ENCODE measurements at places on chromosomes 13 and 19. TPM values are rescaled to one million over a fixed set of nuclear protein-coding genes. Genes with fewer than 3 reads are reported as not detected.

The SIGLECL1 gene
- total RNA-seq, result not detected

The ELL gene
- 28.9 TPM for total RNA-seq

- DNase-seq, result peak; percentile 62
These were observed 31.6 kb downstream of the SYT3 start for GRCh38 chr19:50607874-50608785.

GRCh38 chr13:21445759-21446158 lies 13.3 kb downstream of the ZDHHC20 start:
- no peak for DNase-seq

GRCh38 chr13:42100960-42101359 lies 52.5 kb downstream of the DGKH start:
- no peak for DNase-seq

The CFD gene
- total RNA-seq, result 405 TPM

DNA sequence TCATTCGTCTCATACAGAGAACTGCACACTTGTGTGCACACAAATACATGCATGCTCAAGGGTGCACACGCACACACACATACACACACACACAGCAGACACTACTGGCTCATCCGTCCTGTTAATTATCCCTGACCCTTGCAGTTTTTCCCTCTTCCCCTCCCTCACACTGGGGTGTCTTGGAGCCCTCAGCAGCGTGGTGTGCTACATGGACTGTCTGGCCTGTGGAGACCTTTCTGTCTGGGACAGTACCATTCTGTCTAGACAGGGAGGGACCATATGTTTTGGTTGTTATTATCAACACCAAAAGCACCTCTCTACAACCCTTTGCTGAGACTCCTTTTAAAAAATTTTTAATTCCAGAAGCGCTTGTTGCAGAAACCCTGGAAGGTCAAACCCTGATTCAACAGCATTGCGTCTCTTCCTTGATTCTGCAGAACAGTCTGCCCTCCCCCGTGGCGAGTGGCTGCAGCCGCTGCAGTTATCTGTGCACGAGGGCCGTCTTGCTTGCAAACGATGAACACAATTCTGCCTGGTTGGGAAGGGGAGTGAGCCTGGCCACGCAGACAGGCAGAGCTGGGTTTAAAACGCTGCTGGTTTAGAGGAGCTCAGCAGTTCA lies 374.0 kb downstream of the IRS2 start:
- peak; percentile 65 for DNase-seq

DNA sequence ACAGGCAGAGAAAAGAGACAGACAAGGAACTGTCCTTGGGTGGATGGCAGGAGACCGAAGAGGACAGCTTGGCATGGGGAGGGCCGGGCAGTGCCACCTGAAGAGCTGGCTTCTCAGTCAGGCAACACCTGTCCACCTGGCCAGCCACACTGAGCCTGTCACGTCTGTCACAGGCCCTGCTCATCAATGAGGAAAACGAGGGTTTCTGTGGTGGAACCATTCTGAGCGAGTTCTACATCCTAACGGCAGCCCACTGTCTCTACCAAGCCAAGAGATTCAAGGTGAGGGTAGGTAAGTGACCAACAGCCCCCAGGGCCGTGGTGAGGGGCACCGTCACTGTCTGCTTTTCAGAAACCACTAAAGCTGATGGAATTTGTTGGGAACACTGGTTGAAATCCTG lies 11.2 kb upstream of the PROZ start:
- no peak for DNase-seq

The ZNF471 gene
- 22.2 TPM for total RNA-seq

- no peak for DNase-seq
These were observed 458 bp upstream of the ATP8A2 start for GRCh38 chr13:25371158-25371874.

GRCh38 chr19:12995596-12996405 lies 526 bp downstream of the NFIX start:
- DNase-seq, result peak; percentile 68

The ZNF112 gene
- 6.9 TPM for total RNA-seq

DNA sequence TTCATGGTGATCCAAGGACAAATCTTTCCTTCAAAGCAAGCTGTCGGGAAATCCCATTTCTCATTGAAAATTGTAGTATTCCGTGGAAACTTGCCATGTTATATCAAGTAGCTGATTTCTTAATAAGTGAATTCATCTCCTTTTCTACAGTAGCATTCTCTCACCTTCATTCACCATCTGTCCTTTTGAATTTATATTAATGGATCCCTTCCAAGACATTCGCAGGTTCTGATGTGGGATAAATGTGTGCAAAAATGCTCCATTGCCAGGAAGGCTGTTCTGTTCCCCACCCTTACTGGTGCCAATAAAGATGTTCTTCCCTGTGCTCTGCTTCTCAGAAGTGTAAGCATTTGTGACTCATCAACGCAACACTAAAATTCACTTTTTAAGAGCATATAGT lies 36.2 kb downstream of the AMER2 start:
- no peak for DNase-seq

GRCh38 chr19:14433554-14434501 lies 722 bp downstream of the PKN1 start:
- DNase-seq, result no peak

- no peak for DNase-seq
These were observed 7.3 kb downstream of the TNNT1 start for GRCh38 chr19:55141696-55142095.

DNA sequence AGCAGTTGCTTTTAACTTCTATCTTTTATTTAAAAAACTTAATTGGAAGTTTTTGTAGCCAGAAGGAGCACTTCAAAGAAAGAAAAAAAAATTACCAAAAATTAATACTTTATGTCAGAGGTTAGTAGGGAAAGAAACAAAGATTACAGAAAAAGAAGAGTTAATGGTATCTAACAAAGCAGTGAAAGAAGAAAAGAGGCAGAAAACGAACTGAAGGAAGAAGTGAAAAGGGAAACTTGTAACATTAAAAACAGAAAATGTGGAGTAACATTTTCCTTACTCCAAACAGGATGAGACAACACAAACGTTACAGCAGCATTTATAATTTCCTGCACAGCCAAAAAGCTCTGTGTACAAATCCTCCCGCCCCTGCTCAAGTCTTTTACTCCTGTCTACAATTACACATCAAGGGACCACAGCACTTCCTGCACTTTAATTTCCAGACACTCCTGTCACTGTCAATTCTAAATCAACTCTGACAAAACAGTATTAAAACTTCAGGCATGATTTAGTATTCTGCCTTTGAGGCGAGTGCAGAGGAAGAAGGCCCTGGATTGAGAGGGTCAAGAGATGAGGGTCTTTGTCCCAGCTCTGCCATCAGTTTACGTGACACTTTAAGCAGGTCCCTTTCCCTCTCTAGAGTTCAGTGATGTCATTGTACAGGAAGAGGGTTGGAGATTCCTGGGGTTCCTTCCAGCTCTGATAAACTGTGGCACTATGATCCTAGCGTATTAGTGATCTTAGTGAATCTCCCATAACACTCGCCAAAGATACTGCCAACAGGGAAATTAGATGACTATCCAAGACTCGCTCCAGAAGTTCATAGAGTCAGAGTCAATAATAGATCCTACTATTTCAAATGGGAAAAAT lies 53.2 kb upstream of the LSM14A start:
- no peak for DNase-seq

- no peak for DNase-seq
These were observed 10.4 kb downstream of the LILRB4 start for GRCh38 chr19:54673222-54673621.

GRCh38 chr13:110640591-110641029 lies 25.3 kb downstream of the NAXD start:
- no peak for DNase-seq

The CGB5 gene
- total RNA-seq, result not detected

The C1QTNF9B gene
- 3.0 TPM for total RNA-seq

- DNase-seq, result no peak
These were observed 183.5 kb downstream of the UQCRFS1 start for GRCh38 chr19:29029268-29029958.

GRCh38 chr19:30428844-30429243 lies 56.7 kb downstream of the ZNF536 start:
- no peak for DNase-seq

The AMER2 gene
- total RNA-seq, result 0.04 TPM

The LRFN3 gene
- 13.1 TPM for total RNA-seq

DNA sequence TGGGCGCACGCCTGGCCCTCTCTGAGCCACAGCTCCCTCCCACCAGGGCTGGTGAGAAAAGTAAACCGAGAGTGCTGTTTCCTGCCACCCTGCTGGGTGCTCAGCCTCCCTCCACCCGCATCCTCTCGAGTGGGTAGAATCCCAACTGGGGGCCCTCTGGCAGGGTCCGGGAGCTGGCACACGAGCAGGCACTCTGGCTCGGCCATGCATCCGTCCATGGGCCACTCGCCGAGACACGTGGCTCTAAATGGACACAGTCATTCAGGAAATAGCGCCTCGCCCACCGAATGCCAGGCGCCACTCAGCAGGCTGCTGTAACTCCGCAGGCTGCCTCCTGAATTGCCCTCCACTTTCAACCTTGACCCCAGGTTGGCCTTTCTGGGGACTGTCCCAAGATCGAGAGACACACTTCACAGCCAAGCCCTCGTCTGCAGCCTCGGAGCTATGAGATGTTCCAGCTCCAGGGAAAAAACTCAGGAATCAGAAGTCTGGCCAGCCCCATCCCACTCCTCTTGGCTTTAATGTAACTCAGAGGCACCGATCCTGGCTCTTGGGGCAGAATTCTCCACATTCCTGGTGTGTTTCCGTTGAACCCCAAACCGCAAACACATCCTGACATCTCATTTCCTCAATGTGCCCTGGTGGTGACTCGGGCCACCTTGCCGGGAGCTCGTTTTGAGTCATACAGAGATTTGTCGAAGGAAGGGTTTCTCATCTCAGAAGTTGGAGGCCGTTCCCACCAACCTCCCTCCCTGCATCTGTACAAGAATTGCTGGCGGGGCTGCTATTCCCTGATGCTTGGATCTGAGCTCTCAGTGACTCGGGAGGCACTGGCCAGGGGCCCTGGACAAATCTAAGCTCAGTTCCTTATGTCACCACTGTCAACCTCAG lies 14.1 kb downstream of the KLF2 start:
- no peak for DNase-seq

The MATK gene
- 1.6 TPM for total RNA-seq

DNA sequence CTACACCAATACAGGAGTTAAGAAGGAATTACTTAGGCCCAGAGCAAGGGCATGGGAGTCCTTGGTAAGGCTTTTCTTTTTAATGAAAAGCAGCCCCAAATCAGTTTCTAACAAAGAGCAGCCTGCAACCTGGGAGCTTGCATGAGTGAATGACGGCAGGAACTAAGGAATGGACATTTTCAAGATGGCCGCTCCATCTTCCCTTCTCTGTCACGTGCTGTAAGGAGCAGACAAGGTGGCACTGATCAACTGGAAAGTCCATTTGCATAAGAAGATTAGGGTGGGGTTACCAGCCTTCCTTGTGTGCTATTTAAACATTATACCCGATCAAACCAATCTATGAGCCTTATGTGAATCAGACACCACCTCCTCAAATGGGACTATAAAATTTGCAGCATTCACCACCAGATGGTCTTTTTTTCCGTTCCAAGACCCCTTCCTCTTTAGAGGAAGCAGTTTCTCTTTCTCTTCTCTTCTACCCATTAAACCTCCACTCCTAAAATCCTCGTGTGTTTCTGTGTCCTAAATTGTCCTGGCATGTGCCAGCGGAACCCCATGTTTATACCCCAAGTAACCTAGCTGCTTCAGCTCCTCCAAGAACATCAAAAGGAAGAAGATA lies 2.8 kb upstream of the SIGLECL1 start:
- DNase-seq, result no peak

DNA sequence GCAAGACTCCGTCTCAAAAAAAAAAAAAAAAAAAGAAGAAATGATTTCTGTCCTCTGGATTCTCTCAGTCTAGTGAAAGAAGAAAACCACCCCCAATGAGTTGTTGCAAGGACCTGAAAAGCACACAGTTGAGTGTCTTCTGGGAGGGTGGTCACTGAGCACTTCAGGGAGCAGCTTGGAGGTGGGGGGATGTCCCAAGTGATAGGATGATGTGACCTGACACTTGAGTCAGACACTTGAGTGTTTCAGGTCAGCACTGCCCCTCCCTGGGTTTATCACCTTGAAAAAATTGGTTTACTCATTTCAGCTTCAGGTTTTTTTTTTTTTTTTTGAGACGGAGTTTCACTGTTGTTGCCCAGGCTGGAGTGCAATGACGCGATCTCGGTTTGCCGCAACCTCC lies 63.2 kb downstream of the ZNF823 start:
- no peak for DNase-seq

DNA sequence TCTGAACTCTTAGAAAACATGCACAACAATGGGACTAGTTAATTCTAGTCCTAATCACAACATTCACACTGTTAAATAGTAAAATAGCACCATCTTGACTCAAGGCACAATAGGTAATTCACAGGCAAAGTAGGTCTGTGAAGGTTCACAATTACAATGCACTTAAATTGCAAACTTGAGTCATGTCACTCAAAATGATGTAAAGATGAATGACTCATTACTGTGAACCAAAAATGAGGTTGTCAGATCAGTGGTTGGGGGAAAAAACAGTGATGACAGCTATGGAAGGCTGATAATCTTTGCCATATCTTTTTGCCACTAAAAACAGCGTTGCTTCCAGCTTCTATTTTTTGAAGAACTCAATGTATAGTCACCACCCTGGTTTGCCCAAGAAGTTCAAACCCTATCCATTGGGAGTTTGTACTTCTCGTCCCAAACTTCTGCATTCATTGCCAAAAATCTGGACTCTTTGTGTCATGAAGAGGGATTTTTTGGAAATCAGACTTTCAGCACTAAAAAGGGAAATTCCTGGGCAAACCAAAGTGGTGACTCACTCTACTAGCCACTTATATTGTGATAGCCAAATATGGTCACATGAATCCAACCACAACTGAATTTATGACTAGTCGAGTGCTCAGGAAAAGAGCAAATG lies 200.9 kb upstream of the TMTC4 start:
- DNase-seq, result no peak

DNA sequence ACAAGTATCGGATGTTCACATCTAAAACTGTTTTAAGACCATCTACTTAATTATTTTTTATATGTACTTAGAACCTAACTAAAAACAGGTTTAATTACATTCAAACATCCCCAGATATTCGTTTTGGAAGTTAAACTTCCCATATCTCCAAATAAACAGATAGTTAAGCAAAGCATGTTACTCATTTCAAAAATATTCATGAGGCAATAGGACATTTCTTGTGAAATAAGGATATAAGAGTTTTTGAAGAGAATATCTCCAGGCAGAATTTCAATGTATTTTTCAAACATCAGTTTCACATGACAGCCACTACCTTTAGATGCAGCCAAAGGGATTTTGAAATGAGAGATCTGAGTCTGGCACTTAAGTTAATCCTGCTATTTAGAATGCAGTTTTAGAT lies 697.5 kb downstream of the SLITRK1 start:
- no peak for DNase-seq

DNA sequence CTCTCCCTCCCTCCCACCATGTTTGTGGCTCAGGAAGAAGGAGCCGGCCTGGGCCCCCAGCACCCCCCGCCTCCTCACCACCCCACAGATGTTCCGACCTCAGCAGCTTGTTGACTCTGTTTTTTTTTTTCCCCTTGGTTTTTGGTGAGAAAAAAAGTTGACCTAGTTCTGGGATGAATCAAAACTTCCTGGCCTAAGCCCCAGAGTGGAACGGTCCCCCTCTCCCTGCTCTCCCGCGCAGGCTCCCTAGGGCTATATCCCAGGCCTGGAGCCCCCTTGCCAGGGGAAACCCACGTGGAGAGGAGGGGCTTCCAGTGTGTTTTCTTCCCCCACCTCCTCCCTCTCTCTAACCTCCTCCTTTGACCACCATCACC lies 4.0 kb downstream of the COL5A3 start:
- peak; percentile 70 for DNase-seq

GRCh38 chr19:5851302-5851701 lies at the start of gene FUT3:
Gene FUT3 (minus strand): TSS chr19:5851449.
- DNase-seq, result no peak

- DNase-seq, result no peak
These were observed 40.5 kb downstream of the TEX26 start for GRCh38 chr13:30972888-30973377.
